Activated T-helper 17 cell treated with anti-CD3 and anti-CD28 coated beads, Interleukin-2, amount 50 U/mL, for 72 hours (primary cell): ENCODE measurements at places on chromosomes 7 and 10.

- no peaks in the 10 kb centered on the region for H3K27me3 ChIP-seq
- H3K36me3 ChIP-seq, result no peaks in the 10 kb centered on the region
- ATAC-seq, result no peak
- H3K4me3 ChIP-seq, result no peak overlapping the region
- no peaks in the 10 kb centered on the region for H3K4me1 ChIP-seq
Observed at GRCh38 chr10:128835361-128835760, 631.7 kb upstream of the MGMT start.

DNA sequence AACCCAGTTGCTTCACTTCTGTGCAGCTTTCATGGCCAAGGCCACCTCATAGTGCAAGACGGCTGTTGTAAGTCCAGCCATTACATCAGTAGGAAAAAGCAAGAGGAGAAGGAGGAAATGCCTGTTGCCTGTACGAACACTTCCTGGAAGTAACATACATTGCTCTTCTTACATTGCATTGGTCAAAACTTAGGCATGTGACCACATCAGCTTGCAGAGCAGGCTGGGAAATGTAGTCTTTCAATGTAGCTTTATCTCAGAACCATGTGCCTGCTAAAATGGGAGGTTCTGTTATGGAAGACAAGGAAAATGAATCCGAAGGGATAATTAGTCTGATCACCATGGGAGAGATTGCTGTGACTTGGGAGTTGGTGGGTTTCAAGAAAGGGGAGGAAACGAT, 4.3 kb downstream of the SLC29A3 start:
- no peak for ATAC-seq
- H3K4me1 ChIP-seq, result peaks cover 9% of the 10 kb centered on the region
- H3K27ac ChIP-seq, result no peak overlapping the region
- H3K36me3 ChIP-seq, result peaks cover 22% of the 10 kb centered on the region

GRCh38 chr7:74202841-74203556, 6.8 kb upstream of the LAT2 start:
- no peak overlapping the region for H3K4me3 ChIP-seq
- no peak for ATAC-seq
- peaks cover 8% of the 10 kb centered on the region for H3K36me3 ChIP-seq
- H3K27ac ChIP-seq, result no peak overlapping the region

GRCh38 chr7:156461881-156462665, 178.5 kb upstream of the RNF32 start:
- H3K27ac ChIP-seq, result no peak overlapping the region
- H3K4me1 ChIP-seq, result no peaks in the 10 kb centered on the region
- no peak overlapping the region for H3K4me3 ChIP-seq
- H3K36me3 ChIP-seq, result no peaks in the 10 kb centered on the region
- ATAC-seq, result no peak

- no peak for ATAC-seq
- no peaks in the 10 kb centered on the region for H3K36me3 ChIP-seq
- no peak overlapping the region for H3K4me3 ChIP-seq
- H3K27ac ChIP-seq, result no peak overlapping the region
- H3K4me1 ChIP-seq, result no peaks in the 10 kb centered on the region
Observed at GRCh38 chr10:44046605-44047004, 338.3 kb downstream of the CXCL12 start.

DNA sequence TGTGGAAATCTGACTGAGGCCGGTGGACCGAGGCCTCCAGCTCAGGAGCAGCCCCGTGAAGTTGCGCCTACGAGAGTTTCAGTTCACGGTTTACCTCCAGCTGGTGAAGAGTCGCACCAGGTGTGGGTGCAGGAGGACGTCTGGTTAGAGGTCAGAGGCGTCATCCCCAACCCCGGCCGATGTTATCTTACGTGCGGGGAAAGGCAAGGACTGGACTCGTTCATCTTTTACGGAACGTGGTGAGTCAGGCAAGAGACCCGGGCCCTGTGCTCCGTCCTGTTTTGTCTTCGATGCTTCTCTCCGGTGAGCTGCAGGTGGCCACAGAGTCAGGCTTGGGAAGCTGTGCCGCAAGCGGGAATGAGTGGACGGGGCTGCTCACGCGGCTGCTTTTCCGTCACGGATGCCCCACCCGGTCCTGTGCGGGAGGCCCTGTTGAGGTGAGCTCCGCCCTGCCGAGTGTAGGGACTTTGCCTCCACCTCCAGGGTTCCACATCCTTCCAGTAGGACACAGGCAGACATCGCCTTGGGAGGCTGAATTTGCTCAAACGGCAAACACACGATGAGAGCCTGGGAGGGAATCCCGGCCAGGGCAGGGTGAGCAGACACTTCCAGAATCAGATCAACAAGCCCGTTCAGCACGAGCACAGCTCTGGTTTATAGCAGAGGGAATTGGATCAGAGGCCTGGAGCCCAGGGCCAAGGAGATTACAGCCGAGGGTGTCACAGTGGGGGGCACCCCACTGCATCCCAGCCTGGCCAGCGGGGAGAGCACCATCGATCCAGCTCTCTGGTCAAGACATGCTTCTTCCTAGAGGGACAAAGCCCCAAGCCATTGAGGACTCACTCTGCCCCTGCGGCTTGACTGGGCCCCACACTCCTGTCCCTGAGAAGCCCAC, 50.1 kb upstream of the INPP5A start:
- no peak overlapping the region for H3K27ac ChIP-seq
- no peak for ATAC-seq
- H3K27me3 ChIP-seq, result no peaks in the 10 kb centered on the region
- no peak overlapping the region for H3K4me3 ChIP-seq
- no peaks in the 10 kb centered on the region for H3K36me3 ChIP-seq

- no peak overlapping the region for H3K4me3 ChIP-seq
- no peak overlapping the region for H3K27ac ChIP-seq
- no peaks in the 10 kb centered on the region for H3K36me3 ChIP-seq
Observed at GRCh38 chr7:119556436-119556835, 716.5 kb upstream of the KCND2 start.

GRCh38 chr10:2760736-2761135, 306.6 kb upstream of the PFKP start:
- ATAC-seq, result no peak
- no peaks in the 10 kb centered on the region for H3K36me3 ChIP-seq
- peaks cover 36% of the 10 kb centered on the region for H3K27me3 ChIP-seq
- H3K4me3 ChIP-seq, result no peak overlapping the region

DNA sequence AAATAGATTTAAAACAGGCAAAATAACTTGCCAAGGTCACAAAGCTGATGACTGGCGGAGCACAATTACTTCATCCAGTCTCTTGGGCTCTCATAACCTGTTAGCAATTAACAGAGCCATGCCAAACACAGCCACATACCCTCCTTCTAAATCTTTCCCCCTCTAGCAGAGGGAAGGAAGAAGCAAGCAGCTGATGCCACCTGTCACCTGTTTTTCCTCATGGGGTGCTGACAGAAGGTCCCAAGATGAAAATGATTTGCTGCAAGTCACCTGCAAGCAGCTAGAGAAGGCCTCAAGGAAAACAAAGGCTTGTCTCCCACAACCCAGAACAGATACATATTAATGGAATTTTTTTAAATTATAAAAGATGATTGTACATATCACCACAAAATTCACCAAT, 117.8 kb downstream of the GFRA1 start:
- no peaks in the 10 kb centered on the region for H3K36me3 ChIP-seq
- no peaks in the 10 kb centered on the region for H3K4me1 ChIP-seq
- ATAC-seq, result no peak
- H3K4me3 ChIP-seq, result no peak overlapping the region
- H3K27me3 ChIP-seq, result peaks cover 2% of the 10 kb centered on the region
- H3K27ac ChIP-seq, result no peak overlapping the region

DNA sequence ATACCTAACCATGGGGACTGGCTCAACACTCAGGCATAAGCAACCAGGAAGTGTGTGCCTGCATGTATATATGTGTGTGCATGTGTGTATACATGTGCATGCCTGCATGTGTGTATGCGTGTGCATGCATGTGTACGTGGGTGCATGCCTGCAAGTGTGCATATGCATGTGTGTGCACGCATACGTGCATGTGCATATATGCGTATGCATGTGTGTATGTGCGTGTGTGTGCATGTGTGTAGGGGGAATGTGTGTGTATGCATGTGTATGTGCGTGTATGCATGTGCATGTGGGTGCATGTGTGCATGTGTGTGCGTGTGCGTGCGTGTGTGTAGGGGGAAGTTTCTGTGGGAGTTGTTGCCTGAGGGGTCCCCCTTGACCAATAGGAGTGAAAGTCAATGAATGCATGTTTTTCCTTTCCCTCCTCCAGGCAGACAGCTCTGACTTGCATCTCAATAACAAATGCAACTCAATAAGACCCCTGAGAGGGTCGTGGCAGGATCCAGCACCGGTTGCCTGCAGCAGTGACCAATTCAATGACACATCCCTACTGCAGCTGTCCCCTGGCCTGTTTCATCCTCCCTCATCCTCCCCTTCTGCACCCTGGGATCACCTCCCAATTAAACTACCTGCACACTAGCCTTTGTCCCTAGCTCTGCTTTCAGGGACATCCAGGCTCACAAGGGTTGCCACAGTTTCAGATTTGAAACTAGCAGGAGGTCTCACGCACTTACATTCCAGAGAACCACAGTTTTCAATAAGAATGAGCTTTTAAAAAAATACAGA, 27.0 kb upstream of the FZD8 start:
- no peaks in the 10 kb centered on the region for H3K36me3 ChIP-seq
- H3K27me3 ChIP-seq, result peaks cover 7% of the 10 kb centered on the region
- no peak overlapping the region for H3K27ac ChIP-seq
- H3K4me1 ChIP-seq, result no peaks in the 10 kb centered on the region
- H3K4me3 ChIP-seq, result no peak overlapping the region

DNA sequence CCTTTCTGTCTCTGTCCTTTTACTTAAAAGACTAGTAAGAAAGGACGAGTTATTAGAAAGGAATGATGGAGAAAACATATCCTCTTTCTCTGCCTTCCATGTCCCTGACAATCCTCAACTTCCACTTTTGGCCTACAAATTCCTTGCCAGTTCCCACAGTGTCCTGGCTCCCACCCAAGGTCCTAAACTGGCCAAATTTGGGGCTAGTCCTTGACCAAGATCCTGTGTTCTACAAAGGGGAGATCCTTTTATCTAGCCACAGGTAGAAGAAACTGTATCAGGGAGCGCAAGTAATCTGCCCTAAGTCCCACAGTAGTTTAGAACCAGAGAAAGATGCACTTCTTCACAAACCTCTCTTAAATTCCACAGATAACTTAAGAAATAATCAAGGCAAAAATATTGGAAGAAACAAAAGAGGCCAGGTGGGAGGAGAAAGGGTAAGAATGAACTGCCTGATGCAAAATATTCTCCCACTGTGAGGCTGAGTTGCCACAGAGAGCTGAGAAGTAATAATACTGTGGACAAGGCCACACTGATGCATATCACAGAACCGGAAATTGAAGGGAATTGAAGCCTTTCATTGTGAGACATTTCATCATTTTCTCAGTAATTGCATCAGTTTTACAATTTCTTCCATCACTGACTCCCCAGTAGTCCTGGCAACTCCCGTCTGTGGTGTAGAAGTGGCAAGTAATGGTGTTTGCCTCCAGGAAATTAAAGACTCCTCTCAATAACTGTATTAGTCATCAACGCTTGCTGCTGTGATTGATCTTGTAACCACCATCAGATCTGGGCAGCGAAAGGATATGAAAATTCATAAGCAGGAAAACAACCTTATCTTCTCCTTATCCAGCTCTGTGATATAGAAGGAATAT, 47.2 kb downstream of the DNAJC12 start:
- peak; percentile 89 for ATAC-seq
- H3K36me3 ChIP-seq, result no peaks in the 10 kb centered on the region
- peak overlapping the region; percentile 89 for H3K27ac ChIP-seq
- H3K4me3 ChIP-seq, result peak overlapping the region; percentile 52

- peak overlapping the region; percentile 82 for H3K27ac ChIP-seq
- H3K4me3 ChIP-seq, result peak overlapping the region; percentile 49
- ATAC-seq, result peak; percentile 87
- peaks cover 44% of the 10 kb centered on the region for H3K36me3 ChIP-seq
Observed at GRCh38 chr10:70418229-70418628, 14.3 kb downstream of the EIF4EBP2 start.

- peak overlapping the region; percentile 87 for H3K27ac ChIP-seq
- H3K4me1 ChIP-seq, result peaks cover 22% of the 10 kb centered on the region
- H3K27me3 ChIP-seq, result no peaks in the 10 kb centered on the region
- peak; percentile 62 for ATAC-seq
- peaks cover 35% of the 10 kb centered on the region for H3K36me3 ChIP-seq
Observed at GRCh38 chr10:69317175-69317604, 38.9 kb downstream of the HK1 start.

DNA sequence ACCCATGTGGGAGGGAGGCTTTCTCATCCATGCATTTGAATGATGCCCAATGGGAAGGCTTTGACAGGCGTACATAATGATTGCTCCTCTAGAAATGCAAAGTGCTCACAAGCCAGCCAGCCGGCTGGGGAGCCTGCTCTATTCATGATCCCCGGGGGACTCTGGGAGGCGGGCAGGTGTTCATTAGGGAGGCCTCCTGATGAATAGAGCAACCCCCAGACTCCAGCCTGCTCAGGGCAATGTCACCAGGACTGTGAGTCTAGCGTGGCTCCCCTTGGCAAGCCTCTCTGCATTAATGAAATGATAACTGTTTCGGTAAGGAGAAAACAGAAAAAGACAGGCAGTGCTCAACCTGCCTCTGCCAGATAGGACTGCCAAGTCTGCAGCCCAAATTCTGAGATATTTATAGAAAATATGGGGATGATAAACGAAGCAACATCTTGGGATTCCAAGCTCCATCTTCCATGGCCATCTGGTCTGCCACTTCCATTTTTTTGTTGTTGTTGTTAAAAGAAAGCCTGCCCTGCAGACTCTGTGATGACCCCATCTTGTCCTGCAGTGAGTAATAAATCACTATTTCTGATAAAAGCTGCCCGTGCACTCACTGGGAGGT, 236.4 kb downstream of the PRPF18 start:
- no peak overlapping the region for H3K27ac ChIP-seq
- no peaks in the 10 kb centered on the region for H3K36me3 ChIP-seq
- H3K27me3 ChIP-seq, result no peaks in the 10 kb centered on the region
- no peak for ATAC-seq
- no peak overlapping the region for H3K4me3 ChIP-seq

- H3K4me3 ChIP-seq, result no peak overlapping the region
- no peak overlapping the region for H3K27ac ChIP-seq
- no peak for ATAC-seq
Observed at GRCh38 chr10:86644152-86644793, 10.1 kb upstream of the OPN4 start.

DNA sequence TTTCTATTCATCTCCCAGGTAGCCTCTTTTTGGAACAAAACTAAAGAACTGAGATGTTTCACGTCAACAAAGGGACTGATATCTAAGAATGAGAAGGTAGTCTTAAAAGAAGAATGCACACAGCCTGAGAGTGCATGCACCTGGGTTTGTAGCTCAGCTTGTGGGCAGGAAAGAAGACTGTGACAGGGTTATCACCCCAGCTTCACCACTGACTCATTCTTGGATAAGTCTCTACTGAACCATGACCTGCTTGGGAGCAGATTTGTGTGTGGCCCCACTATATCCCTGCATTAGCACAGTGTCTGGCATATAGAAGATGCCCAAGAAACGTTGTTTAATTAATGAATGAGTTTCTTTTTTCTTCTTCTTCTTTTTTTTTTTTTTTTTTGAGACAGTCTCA, 187.5 kb downstream of the GPAM start:
- H3K27ac ChIP-seq, result no peak overlapping the region
- H3K4me1 ChIP-seq, result no peaks in the 10 kb centered on the region
- H3K36me3 ChIP-seq, result no peaks in the 10 kb centered on the region
- H3K27me3 ChIP-seq, result peaks cover 15% of the 10 kb centered on the region

- no peaks in the 10 kb centered on the region for H3K27me3 ChIP-seq
- no peaks in the 10 kb centered on the region for H3K36me3 ChIP-seq
- H3K27ac ChIP-seq, result peak overlapping the region; percentile 68
- no peak for ATAC-seq
Observed at GRCh38 chr7:116223588-116223987, 13.2 kb downstream of the TES start.

GRCh38 chr7:36862771-36863261, 138.5 kb upstream of the AOAH start:
- H3K27ac ChIP-seq, result no peak overlapping the region
- H3K4me1 ChIP-seq, result peaks cover 19% of the 10 kb centered on the region
- H3K36me3 ChIP-seq, result peaks cover 99% of the 10 kb centered on the region
- no peak overlapping the region for H3K4me3 ChIP-seq
- ATAC-seq, result no peak
- H3K27me3 ChIP-seq, result no peaks in the 10 kb centered on the region
